Stimulated activated CD8-positive, alpha-beta memory T cell treated with anti-CD3 and anti-CD28 coated beads, Interleukin-12 subunit alpha, Interleukin-12 subunit beta, amount 100 ng/mL, for 1 hour (primary cell): ENCODE measurements at places on chromosomes 1 and 21.

DNA sequence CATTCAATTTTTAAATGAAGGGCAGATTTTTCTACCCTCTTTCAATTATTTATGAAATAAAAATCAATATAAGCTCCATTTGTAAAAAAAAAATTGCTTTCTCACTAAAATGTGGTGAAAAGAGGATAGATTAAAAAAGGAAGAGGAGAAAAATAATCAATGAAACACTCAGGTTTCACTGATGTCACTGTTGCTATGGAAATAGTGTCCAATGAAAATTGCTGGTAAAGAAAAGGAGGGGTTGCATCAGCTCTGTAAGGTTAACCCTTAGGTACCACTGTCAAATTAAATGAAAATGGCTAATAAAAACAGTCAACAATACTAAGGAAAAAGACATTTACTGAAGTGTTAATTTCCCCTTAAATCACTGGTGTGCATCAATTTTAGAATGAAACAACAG lies 91.6 kb upstream of the TTC39A start:
- DNase-seq: no peak

DNA sequence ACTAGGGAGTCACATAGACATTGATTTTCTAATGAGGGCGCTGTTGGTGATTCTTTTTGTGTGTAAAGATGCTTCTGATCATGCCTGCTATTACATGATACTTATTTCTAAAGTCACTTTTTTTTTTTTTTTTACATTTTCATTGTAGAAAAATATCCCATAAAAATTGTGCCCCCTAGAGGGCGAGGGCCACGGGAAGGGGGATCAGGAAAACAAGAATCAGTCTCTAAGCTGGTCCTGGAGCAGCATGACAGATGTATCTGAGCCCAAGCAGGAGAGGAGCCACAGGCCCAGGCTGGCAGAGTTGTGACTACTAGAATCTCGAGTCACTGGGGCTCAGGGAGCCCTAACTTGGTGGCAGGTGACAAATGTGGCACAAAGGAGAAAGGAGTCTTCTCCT lies 28.1 kb downstream of the ZSCAN20 start:
- no peak for DNase-seq

DNA sequence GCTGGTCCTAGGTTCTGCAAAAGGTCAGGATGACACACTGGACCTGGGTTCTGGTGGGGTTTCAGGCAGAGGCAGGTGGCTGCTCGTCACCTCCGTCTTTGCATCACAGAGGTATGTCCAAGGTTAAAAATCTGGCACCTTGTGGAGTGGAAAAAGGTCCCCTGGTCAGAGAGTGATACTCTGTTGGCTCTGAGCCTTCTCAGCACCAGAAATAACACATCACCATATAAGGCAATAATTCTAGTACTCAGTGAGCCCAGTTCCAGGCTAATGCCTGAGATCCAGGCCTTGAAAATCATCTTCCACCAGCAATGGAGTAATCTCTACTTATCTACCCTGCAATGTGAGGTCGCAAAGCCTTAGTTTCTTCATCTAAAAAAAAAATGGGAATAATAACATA lies 127.3 kb upstream of the C8B start:
- DNase-seq: no peak

GRCh38 chr1:108570128-108570527 lies 10.2 kb downstream of the EEIG2 start:
- DNase-seq: no peak

DNA sequence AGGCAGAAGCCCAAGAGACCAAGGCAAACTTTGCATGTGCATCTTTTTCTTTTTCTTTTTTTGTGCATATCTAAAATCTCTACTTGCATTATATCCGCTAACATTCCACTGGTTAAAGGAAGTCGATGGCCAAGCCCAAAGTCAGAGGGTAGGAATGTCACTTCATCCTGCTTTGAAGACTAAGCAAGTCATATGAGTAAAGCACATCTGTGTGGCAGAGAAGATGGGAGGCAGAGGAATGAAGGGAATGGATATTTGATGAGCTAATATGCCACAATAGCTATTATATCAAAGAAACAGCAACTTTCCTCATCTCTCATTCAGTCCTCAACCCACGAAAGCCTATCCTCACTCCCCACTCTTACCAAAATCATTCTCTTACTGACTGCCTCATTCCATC lies 59.3 kb downstream of the RNF220 start:
- no peak for DNase-seq

GRCh38 chr1:20493839-20494608 lies 8.0 kb upstream of the CAMK2N1 start:
- peak; percentile 71 for DNase-seq

- no peak for DNase-seq
Observed at GRCh38 chr1:2376931-2377672, 14.3 kb downstream of the MORN1 start.

- DNase-seq: no peak
Observed at GRCh38 chr1:48530727-48531351, 58.8 kb upstream of the SPATA6 start.

- DNase-seq: no peak
Observed at GRCh38 chr1:94917251-94917650, 9.7 kb downstream of the CNN3 start.

DNA sequence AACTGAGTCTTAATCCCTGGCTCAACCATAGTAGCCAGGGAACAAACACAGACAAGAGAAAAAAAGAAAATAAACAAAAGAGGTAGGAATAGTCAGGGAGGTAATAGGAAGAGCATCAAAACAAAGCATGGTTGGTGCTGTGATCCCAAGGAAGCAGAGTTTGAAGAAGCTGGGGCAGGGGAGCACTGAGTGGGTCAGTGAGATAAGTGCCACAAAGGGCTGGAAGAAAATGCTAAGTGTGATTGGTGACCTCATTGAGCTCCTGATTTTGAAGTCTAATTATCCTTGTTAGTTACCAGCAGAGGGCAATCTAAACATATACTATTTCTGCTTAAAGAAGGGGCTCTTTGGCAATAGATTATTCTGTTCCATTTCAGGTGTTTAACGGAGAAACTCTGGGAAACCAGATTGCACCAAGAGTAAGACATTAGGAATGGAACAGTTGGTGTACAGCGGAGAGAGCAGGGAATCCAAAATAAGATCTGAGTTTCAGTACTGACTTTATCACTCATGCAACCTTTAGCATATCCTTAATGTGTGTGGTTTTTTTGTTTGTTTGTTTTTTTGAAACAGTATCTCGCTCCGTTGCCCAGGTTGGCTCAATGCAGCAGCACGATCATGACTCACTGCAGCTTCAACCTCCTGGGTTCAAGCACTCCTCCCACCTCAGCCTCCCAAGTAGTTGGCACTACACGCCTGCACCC lies 30.7 kb upstream of the KIAA1614 start:
- DNase-seq: no peak

DNA sequence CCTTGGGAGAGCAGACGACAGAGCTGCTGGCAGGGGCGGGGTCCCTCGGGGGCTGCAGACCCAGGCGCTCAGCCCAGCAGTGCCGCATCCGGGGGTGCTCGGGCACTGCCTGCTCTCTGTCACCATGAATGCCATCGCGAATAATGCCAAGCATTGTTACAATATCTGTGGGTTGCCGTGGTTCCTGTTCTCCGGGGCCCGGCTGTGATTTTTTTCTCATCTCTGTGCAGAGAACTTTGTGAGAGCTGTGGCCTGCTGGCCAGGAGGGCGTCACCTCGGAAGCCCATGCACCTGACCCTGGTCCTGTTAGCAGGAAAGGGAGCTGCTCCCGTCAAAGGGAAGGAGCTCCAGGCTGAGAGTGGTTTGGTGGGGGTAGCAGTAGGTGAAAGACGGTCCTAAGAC lies 70.4 kb downstream of the PRDM16 start:
- no peak for DNase-seq

GRCh38 chr21:40177979-40178378 lies 310.7 kb downstream of the PCP4 start:
- DNase-seq: no peak

- no peak for DNase-seq
Observed at GRCh38 chr1:6724517-6725141, 23.0 kb upstream of the DNAJC11 start.

GRCh38 chr1:222073307-222073995 lies 331.6 kb upstream of the DUSP10 start:
- DNase-seq: no peak

DNA sequence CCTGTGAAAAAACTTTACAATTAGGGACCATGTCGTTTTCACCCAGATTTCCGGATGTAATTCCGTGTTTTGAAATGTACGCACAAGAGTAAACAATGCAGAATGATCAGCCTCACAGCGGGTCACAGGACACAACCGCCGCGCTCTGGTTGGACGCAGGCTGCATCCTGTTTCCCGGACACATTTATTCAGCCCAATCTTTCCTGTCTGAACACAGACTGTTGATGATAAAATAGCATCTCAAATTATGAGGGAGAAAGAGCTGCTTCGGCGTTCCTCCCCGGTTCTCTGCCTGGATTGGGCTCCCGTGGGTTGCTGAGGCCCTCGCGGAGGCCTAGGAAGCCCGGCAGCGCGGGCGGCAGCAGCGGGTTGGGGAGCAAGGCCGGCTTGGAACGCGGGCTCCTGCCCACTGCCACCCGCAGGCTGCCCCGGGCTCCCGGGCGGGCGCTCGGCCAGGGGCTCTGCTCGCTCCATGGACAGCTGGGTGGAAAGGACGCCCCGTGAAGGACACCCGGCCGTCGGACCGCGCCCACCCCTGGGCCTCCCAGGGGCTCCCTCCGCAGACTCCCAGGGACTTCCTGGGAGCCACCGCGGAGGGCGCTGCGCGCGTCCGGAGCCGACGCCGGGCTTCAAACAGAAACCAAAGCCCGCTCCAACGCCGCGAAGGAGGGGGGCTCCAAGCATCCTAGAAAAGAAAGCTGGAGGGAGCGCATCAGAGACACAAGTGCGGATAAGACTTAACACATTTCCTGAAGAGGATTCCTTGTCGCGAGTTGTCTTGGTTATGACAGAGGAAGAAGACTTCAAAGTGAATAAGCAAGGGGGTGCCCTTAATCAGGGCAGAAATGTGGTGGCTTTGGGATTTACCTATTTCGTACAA lies 122.3 kb downstream of the ESRRG start:
- no peak for DNase-seq

DNA sequence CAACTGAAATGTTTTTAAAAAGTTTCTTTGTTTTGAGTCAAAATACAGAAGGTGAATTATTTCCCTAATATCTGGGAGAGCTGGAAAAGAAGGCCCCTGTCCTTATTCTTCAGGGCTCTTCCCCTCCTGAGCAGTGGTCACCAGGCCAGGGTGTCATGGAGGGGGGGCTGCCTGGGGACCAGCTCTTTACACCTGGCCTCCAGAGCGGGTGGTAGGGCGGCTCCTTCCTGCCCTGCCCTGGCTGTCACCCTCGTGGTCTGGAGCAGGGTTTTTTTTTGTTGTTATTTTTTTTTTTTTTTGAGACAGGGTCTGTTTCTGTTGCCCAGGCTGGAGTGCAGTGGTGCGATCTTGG lies 6.6 kb downstream of the SKI start:
- no peak for DNase-seq

- no peak for DNase-seq
Observed at GRCh38 chr1:117655220-117655577, 49.4 kb downstream of the TENT5C start.

GRCh38 chr21:16708101-16708835 lies 804.6 kb upstream of the CXADR start:
- no peak for DNase-seq

GRCh38 chr1:61135291-61135690 lies 52.9 kb downstream of the NFIA start:
- DNase-seq: no peak

- DNase-seq: no peak
Observed at GRCh38 chr1:206003854-206004800, 932 bp upstream of the RAB7B start.

DNA sequence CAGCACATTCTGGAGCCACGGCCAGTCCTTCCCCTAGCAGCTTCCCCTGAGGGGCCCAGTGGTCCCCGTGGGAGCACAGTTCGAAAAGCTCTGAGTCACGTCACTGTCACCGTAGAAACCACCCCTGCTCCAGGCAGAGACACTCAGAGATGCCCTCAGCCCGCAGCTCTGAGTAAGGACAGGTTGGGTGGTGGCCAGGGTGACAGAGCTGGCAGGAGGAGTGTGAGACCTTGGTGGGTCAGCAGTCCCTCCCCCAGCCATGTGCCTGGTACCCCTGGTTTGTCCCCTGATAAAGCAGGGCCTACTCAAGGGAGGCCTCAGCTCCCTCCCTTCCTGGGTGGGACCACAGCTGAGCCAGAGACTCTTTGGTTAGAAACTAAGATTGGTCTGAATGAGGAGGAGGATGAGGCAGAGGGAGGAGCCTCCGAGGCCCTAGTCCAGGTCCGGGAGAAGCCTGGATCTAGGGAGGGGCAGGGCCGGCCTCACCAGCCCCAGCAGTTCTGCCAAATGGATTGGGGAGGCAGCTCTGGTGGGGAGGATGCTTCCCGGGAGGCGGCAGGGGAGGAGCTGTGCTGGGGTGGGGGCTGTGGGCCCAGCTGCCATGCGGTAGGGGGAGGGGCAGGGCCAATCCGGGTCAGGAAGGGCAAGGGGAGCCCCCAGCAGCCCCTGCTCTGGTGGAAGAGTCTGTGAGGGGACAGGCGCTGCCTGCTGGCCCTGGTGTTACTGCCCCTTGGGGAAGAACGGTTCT lies 55.2 kb downstream of the SLC9A1 start:
- no peak for DNase-seq

DNA sequence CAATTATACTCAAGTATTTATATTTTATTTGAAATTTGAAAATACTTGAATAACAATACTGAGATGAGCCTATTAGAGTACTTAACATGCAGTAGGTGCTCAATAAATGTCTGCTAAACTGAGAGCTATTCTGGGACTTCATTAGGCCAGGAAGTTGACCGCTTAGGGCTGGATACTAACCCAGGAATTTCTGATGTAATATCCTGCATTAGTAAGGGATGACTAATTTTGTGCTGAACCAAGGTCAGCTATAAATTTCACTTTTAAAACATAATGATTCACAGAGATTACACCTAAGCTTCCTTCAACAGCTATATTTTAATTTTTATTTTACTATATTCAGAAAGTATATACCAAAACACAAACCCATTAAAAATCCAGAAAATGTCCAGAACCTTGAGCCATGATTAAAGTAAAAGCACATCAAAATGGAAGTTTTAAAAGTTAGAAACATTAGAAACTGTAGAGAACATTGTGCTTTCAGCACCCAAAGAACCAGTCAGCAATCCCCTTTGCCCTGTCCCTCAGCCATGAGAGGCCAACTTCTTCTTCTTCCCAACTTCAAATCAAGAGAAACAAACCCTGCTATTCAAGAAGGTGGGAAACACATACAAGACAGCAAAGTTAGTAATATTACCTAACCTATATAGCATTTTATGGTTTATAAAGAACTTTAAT lies 35.4 kb downstream of the WNT2B start:
- no peak for DNase-seq

DNA sequence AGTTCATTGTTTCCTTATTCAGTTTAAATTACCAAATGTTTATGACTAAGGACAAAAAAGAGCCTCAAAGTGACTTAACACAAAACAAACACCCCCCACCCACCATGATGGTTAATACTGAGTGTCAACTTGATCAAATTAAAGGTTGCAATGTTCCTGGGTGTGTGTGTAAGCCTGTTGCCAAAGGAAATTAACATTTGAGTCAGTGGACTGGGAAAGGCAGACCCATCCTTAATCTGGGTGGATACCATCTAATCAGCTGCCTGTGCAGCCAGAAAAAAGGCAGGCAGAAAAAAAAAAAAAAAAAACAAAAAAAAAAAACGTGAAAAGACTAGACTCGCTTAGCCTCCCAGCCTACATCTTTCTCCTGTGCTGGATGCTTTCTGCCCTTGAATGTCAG lies 543.4 kb downstream of the NEGR1 start:
- DNase-seq: no peak
